ENCODE measurements at places on chromosomes 12 and 14.
A peak's percentile ranks its signal among the peaks of the same experiment; 100 is the strongest.

GRCh38 chr12:56151672-56152131 is 685 bp upstream of the MYL6B start:
- peak; percentile 65 for DNase-seq

GRCh38 chr12:71162832-71163763 is 5.3 kb upstream of the TSPAN8 start:
- DNase-seq: no peak

GRCh38 chr14:91352728-91353692 is 64.6 kb downstream of the CCDC88C start:
- DNase-seq: no peak

DNA sequence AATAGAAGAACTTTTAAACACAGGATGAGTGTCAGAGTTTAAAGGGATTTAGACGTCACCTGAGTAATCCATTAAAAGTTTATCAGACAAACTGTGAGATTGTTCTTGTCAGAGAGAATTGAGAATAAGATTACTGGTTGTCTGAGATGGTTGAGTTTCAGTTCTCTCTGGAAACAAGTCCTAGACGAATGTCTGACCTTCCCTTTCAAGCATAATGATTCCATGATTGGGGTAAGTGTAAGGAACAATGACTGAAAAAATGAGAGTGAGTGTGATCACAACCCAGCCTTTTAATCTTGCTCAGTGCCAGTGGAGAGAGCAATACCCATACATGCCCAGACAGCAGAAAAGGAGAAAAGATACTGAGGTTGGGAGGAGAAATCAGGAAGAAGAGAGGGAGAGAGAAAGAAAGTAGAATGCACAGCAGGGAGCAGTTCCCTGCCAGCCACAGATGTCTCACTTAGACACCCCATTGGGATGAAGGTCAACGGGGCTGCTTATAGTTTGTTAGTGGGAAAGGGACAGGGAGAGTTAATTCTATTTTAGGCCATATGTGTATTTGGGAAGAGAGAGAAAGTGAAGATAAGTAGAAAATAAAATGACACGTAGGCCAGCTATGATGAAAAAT is 4.3 kb downstream of the GRIP1 start:
- no peak for DNase-seq

- no peak for DNase-seq
Measured at GRCh38 chr12:121190523-121191031, 19.4 kb upstream of the P2RX4 start.

- no peak for DNase-seq
Measured at GRCh38 chr12:29242921-29243431, 93.9 kb downstream of the FAR2 start.

- no peak for DNase-seq
Measured at GRCh38 chr12:77697126-77697525, 133.6 kb upstream of the NAV3 start.

GRCh38 chr12:2052826-2053678 is at the start of gene CACNA1C:
Gene CACNA1C, plus strand, starts transcription at chr12:2052987. Its CDS starts 576 bp downstream, at chr12:2053563.
- DNase-seq: peak; percentile 23

- no peak for DNase-seq
Measured at GRCh38 chr12:54126029-54126695, 62.6 kb downstream of the SMUG1 start.

- no peak for DNase-seq
Measured at GRCh38 chr14:24892497-24893051, 157.4 kb downstream of the STXBP6 start.

- no peak for DNase-seq
Measured at GRCh38 chr12:3136641-3137267, 59.6 kb downstream of the TSPAN9 start.

DNA sequence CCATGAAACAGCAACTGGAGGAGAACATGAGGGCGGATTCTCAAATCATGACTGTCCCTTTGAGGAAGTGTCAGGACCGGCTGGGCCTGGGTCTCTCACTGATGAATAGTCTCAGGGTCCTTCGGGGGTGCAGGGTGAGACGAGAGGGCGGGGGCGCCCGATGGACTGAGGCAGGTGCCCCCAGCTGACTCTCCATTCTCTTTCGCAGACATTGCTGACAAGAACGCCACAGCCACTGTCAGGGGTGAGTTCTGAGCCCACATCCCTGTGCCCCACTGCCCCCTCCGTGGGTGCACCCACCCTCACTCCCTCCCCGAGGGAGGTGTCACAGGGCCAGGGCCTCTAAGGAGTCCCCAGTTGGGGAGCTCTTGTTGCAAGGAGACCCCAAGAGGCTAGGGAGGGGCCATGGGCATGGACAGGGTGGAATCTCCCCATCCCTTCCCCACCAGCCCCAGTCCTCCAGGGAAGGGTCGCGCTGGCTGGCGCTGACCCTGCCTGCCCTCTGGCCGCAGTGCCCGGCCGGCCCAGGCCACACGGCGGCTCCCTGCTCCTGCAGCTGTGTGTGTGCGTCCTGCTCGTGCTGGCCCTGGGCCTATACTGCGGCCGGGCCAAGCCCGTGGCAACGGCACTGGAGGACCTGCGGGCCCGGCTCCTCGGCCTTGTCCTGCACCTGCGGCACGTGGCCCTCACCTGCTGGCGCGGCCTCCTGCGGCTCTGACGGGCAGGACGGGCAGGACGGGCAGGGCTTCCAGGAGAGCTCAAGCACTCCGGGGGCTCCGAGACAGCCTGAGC is 8.7 kb downstream of the C14orf180 start:
- no peak for DNase-seq

GRCh38 chr14:50061664-50062437 is 54.5 kb downstream of the VCPKMT start:
- peak; percentile 46 for DNase-seq

GRCh38 chr12:70982991-70983390 is 62.5 kb upstream of the PTPRR start:
- DNase-seq: no peak

GRCh38 chr14:51564986-51565604 is 86.6 kb upstream of the FRMD6 start:
- no peak for DNase-seq

DNA sequence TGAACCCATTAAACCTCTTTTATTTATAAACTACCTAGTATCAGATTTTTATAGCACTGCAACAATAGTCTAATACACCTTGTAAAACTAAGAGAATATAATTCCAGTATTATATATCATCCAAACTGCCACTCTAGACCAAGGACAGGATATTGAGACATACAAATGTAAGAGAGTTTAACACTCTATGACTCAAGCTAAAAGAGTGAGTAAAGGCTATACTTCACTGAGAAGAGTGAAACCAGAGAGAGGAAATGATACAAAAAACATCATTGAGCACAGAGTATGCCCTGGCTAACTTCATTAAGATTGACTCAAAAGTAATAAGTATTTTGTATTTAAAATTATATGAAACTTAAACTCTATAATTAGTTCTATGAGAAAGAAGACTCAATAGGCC is 1951.9 kb upstream of the SEL1L start:
- DNase-seq: no peak

GRCh38 chr14:68944162-68944561 is 34.9 kb downstream of the ACTN1 start:
- no peak for DNase-seq

DNA sequence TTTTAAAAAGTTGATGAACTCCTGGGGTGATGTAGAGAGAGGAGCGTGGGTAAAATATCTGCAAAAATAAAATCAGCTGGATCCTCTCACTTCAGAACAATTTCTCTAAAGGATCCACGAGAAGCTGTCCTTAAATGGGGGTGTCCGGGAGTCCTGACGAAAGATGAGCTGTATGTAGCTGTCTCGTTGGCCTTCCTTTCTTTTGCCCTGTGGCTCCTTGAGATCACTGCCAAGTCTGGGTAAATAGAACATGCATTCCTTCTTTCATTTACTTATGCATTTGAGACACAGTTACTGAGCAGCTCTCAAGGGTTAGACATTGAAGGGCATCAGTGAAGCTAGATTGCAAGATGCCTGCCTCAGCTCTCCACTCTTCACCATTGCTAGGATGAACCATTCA is 35.2 kb upstream of the TXNRD1 start:
- DNase-seq: no peak

- DNase-seq: peak; percentile 17
Measured at GRCh38 chr12:57175428-57176138, 28.2 kb upstream of the LRP1-AS start.

- DNase-seq: no peak
Measured at GRCh38 chr12:130220706-130221100, 58.4 kb downstream of the FZD10 start.

DNA sequence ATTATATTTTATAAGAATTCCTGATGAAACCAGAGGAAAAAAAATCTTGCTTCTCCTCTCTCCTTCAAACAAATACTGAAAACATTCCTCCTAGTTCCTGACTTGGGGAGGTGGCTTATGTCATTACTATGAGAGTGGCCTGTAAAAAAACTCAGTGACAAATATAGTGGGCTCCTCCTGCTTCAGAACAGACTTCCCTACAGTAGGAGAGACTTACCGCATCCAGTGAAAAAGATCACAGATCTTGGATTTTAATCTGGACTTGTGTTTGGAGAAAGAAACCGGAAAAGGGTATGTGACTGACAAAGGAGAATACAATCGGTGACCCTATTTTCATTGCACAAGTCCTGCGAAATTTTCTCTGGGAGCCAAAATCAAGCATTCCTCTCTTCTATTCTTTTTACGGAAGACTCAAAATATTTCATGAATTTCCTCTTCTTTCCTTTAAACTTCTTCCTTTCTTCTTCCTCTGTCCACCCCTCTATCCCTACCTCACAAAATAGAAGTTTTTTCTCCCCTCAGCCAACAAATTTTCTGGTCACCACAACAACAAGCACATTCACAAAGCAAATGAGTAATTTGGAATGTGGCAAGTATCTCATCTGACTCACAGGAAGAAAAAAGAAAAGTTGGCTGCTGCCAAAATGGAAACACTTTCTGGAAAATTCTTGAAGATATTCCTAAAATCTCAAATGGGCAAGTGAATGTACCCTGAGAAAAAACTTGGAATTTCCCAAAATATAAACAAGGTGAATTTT is 185.1 kb upstream of the CDKN3 start:
- DNase-seq: no peak

DNA sequence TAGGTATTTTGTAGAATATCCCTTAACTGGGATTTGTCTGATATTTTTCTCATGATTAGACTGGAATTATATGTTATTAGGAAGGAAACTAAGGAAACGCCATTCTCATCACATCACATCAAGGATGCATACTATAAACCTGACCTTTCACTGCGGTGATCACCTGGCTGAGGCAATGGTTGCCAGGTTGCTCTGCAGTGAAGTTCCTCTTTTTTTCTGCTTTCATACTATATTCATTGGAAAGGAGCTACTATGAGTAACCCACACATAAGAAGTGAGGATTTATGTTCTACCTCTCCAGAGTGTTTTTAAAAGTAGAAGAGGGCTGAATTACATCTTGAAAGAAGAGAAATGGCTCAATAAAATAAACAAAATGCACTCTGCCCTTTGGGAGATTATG is 31.0 kb upstream of the GRIP1 start:
- no peak for DNase-seq

DNA sequence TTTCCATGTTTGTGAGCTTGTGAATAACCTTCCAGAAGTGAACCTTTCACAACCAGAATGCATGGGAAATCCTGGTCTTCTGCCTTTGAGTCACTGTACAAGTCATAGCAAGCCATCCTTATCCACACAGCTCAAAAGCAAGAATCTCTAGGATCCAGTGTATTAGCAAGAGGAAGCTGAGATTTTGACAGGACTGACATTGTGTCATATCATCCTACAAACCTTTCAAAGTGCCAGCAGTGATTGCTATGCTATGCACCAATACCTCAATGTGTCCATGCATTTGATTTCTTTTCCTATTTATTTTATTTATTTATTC is 13.5 kb upstream of the NRDE2 start:
- DNase-seq: no peak

- DNase-seq: no peak
Measured at GRCh38 chr12:75257510-75257909, 47.9 kb upstream of the KCNC2 start.

- DNase-seq: no peak
Measured at GRCh38 chr14:104247336-104248202, 109.2 kb downstream of the KIF26A start.

- no peak for DNase-seq
Measured at GRCh38 chr14:72186523-72186922, 254.3 kb downstream of the RGS6 start.

DNA sequence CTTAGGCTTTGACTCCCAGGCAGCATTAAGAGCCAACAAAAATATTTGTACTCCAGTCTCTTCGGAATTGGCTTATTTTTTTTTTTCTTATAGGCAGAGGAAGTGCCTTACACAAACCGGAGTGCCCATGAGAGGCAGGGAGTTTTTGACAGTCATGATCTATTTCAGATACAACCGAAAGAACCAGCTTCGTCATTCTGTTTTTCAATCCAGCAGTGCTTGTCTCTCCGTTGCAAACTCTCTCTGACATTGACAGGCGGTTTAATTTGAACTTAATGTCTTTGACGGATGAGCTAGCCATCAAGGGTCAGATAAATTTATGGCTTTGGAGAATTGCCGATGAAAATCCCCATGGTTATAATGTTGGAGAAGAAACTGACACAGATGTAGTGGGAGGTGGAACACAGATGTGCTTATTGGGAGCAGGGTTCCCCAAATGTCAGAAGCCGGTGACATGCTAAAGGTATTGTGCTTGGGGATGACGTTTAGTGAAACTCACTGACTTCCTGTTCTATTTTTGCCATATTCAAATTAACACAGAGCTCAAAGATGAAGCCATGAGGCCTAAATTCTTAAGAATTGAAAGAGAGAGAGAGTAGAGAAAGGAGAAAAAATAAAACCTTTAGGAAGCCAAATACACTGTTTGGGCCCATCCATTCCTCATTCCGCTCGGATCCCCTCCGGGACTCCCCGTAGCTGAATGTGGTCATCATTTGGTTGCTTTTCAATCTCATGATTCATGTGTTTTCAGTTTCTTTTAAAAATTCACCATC is 59.7 kb downstream of the PLXNC1 start:
- DNase-seq: peak; percentile 15

- DNase-seq: no peak
Measured at GRCh38 chr14:93045965-93046704, 69.6 kb downstream of the ITPK1 start.

- DNase-seq: no peak
Measured at GRCh38 chr12:57793920-57794319, 11.3 kb downstream of the TSFM start.

DNA sequence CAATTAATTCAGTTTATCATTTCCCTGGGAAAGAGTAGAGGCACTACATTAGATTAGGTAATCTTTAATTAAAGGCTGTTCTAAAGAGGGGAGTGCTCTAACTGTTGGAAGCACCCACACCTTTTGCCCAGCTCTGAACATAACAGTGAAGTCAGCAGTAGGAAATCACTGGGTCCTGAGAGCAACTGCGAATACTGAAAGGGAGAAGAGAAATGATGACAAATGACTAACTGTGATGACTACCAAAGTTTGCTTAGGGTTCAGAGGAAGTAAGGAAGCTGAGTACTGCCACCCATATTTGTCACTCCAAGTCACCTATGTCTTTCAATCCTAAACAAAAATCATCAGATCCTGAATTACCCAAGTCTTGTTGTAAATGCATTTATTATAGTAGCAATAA is 140.6 kb downstream of the EPS8 start:
- DNase-seq: no peak

GRCh38 chr12:76020281-76020680 is 11.3 kb downstream of the PHLDA1 start:
- DNase-seq: peak; percentile 37

GRCh38 chr12:124763594-124763979 is 100.1 kb downstream of the SCARB1 start:
- DNase-seq: no peak

GRCh38 chr12:2547273-2548044 is 247.3 kb upstream of the FKBP4 start:
- DNase-seq: no peak

- no peak for DNase-seq
Measured at GRCh38 chr12:38547586-38547985, 231.0 kb downstream of the ALG10B start.
